Osteoblast (primary cell): ENCODE measurements at places on chromosomes 5 and 9. TPM values are rescaled to one million over a fixed set of nuclear protein-coding genes. Genes with fewer than 3 reads are reported as not detected.

DNA sequence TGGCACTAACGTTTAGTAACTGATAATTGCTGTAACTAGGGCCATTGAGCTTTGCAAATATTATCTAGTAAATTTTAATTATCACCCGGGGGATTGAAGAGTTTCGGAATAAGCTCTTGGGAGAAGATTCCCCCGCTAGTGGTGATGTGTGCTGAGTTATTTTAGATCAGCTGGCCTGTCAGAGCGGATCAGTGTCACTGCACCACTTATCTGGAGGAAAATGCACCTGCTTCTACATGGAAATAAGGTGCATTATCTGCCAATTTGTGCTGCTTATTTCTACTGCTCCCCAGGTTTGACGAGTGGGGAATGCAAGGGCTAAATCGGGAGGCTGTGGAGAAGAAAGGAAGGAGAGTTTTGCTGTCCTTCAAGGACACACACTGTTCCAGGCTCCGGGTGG, 518.6 kb downstream of the TLE4 start:
- no peak for DNase-seq

GRCh38 chr9:19358701-19359100, 21.3 kb downstream of the RPS6 start:
- no peak for DNase-seq

- peak; percentile 96 for DNase-seq
These were observed 73.0 kb upstream of the SLC25A51 start for GRCh38 chr9:37976714-37977477.

- DNase-seq, result no peak
These were observed 176.5 kb downstream of the HSPA4 start for GRCh38 chr5:133228316-133228715.

DNA sequence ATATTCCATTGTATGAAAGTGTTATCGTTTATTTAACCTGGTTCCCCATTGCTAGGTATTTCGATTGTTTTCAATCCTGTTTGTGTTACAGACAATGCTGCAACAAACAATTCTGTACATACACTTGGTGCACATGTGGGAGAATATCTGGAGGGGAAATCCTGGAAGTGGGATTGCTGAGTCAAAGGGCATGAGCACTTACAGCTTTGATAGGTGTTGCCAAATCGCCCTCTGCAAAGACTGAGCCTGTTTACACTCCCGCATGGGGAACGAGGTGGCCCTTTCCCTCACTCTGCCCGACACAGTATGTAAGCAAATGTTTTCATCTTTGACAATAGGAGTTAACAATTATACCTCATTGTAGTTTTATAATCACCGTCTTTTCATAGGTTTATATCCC, 66.2 kb downstream of the PDE6A start:
- no peak for DNase-seq

DNA sequence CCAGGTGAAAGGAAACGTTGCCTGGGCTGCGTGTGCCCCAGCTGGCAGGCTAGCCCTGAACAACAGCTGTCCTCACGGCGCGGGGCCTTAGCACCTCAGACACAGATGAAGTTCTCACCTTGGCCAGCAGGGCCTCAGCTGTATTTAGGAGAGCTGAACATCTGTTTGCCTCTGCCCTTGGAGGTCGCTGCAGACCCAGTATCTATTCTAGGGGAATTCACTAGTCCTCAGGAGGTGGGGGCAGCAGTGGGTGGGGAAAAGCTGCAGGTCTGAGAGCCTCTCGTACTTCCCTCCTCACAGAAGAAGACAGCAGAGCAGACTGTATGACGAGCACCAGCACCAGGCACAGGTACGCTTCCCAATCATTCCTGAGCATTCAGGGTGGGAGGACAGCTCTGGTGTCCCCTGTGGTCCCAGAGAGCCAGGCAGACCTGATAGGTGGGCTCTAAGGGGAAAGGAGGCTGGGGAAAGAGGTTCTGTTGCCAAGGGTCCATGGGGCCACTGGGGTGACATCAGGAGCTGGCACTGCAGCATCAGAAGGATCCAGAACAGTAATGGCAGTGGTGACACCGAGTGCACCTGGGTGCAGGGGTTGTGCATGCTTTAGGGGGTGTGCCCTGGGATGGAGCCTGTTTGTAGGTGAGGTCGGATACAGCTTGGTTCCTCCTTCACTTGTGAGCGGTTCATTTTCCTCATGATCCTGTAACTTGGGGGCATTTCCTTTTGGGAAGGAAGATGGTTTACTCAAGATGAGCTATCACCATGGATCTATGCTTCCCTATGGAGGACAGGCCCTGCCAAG, 13.8 kb downstream of the CD74 start:
- peak; percentile 79 for DNase-seq

The COL27A1 gene
- 10.1 and 11.8 TPM in 2 replicates for total RNA-seq
